ENCODE measurements at places on chromosomes 1 and 21.

DNA sequence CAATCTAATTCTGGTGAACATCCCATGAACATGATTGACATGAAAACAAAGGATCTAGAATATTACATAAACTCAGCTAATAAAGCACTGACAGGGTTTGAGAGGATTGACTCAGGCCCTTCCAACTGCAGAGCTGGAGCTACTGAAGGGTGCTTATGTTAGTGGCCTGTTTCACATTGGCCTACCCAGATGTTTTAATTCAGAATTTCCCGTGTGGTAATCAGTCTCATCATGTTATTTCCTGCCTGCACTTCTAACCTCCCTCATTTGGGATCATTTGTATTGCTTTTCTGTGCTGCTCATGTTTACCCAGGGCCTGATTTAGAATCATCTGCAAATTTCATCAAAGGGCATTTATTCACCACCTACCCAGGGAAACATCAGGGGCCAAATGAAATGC lies 270.3 kb downstream of the PLPP3 start:
- DNase-seq, result no peak

- DNase-seq, result no peak
These were observed 219.3 kb downstream of the C1orf94 start for GRCh38 chr1:34396042-34396441.

- no peak for DNase-seq
These were observed 25.0 kb upstream of the COL18A1 start for GRCh38 chr21:45379901-45380330.

GRCh38 chr1:228871314-228872061 lies 136.2 kb downstream of the RHOU start:
- DNase-seq, result no peak

GRCh38 chr1:172105230-172105629 lies 263.9 kb downstream of the DNM3 start:
- DNase-seq, result no peak

GRCh38 chr1:39331647-39332046 lies 127.2 kb downstream of the MACF1 start:
- DNase-seq, result no peak

GRCh38 chr1:106755682-106756406 lies 300.6 kb upstream of the PRMT6 start:
- DNase-seq, result no peak

GRCh38 chr1:27937524-27937836 lies 2.7 kb downstream of the SMPDL3B start:
- DNase-seq, result no peak

DNA sequence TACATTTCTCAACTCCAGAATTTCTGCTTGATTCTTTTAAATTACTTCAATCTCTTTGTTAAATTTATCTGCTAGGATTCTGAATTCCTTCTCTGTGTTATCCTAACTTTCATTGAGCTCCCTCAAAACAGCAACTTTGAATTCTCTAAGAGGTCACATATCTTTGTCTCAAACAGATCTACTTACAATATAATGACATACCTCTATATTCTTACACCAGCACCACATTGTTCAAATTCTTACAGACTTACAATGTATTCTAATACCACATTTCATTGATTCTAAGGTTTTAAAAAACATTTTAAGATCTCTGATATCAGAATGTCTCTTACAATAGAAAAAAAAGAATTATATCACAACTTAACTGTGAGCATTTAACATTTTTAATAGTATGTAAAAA lies 77.4 kb downstream of the DIRAS3 start:
- no peak for DNase-seq

GRCh38 chr1:14881775-14882672 lies 271.5 kb upstream of the TMEM51 start:
- no peak for DNase-seq
